ENCODE measurements at places on chromosomes 13 and 19. TPM values are rescaled to one million over a fixed set of nuclear protein-coding genes. Genes with fewer than 3 reads are reported as not detected.

ANKRD10 gene
- 52.5 TPM for polyA plus RNA-seq

RFXAP gene
- polyA plus RNA-seq, result 2.6 TPM

DCAF15 gene
- polyA plus RNA-seq, result 52.5 TPM

CD33 gene
- 1.5 TPM for polyA plus RNA-seq

FAM83E gene
- polyA plus RNA-seq, result 0.95 TPM

C13orf42 gene
- not detected for polyA plus RNA-seq

CRYL1 gene
- 68.9 TPM for polyA plus RNA-seq

MYPOP gene
- polyA plus RNA-seq, result 14.1 TPM

ADAT3 gene
- polyA plus RNA-seq, result 3.8 TPM
